Cardiac muscle cell (in vitro differentiated cells and primary cell): ENCODE measurements at places on chromosomes 6 and 20. TPM values are rescaled to one million over a fixed set of nuclear protein-coding genes. Genes with fewer than 3 reads are reported as not detected.

FHL5 gene
- total RNA-seq: not detected in 2 replicates

HLA-DRB1 gene
- 0.28 and 0.63 TPM in 2 replicates for total RNA-seq

CLPSL1 gene
- not detected in 2 replicates for total RNA-seq

KHDRBS2 gene
- total RNA-seq: 5.0 and 5.6 TPM in 2 replicates

GRIK2 gene
- 0.21 and 1.5 TPM in 2 replicates for total RNA-seq

ANKRD6 gene
- total RNA-seq: 13.7 and 21.5 TPM in 2 replicates

PNLDC1 gene
- total RNA-seq: 0.09 TPM in 1 of 2 replicates, not detected in the other

OARD1 gene
- total RNA-seq: 22.4 and 27.5 TPM in 2 replicates

OR2H2 gene
- not detected in 2 replicates for total RNA-seq

PARD6B gene
- 15.5 and 20.0 TPM in 2 replicates for total RNA-seq

LCA5 gene
- total RNA-seq: 3.5 and 5.9 TPM in 2 replicates

WFDC12 gene
- total RNA-seq: not detected in 2 replicates

IPCEF1 gene
- 0.15 and 0.46 TPM in 2 replicates for total RNA-seq

NR2E1 gene
- not detected in 2 replicates for total RNA-seq

GLYATL3 gene
- not detected in 2 replicates for total RNA-seq

PTGIS gene
- total RNA-seq: 5.3 and 7.8 TPM in 2 replicates

NOTCH4 gene
- total RNA-seq: 5.0 and 5.4 TPM in 2 replicates

ULBP2 gene
- not detected in 2 replicates for total RNA-seq

SLC35D3 gene
- 0.74 and 2.4 TPM in 2 replicates for total RNA-seq

ETV7 gene
- 0.14 TPM in 1 of 2 replicates, not detected in the other for total RNA-seq

THBS2 gene
- total RNA-seq: 0.06 and 0.07 TPM in 2 replicates

MRAP2 gene
- total RNA-seq: 8.7 and 14.6 TPM in 2 replicates

ARMH2 gene
- total RNA-seq: not detected in 2 replicates

TREM2 gene
- not detected in 2 replicates for total RNA-seq

CST1 gene
- 0.39 and 1.2 TPM in 2 replicates for total RNA-seq

MAFB gene
- 2.0 and 3.2 TPM in 2 replicates for total RNA-seq

KCNQ2 gene
- total RNA-seq: 13.7 and 18.0 TPM in 2 replicates

LY6G6D gene
- total RNA-seq: not detected in 2 replicates

SASH1 gene
- 9.4 and 17.1 TPM in 2 replicates for total RNA-seq

NRSN1 gene
- total RNA-seq: not detected in 2 replicates
